ENCODE measurements at places on chromosomes 7 and 10.

GRCh38 chr7:130910949-130911944 is 177.2 kb upstream of the KLF14 start:
- peak; percentile 73 for DNase-seq

- no peak for DNase-seq
These were observed 1.8 kb downstream of the KIAA1549 start for GRCh38 chr7:138979226-138979979.

DNA sequence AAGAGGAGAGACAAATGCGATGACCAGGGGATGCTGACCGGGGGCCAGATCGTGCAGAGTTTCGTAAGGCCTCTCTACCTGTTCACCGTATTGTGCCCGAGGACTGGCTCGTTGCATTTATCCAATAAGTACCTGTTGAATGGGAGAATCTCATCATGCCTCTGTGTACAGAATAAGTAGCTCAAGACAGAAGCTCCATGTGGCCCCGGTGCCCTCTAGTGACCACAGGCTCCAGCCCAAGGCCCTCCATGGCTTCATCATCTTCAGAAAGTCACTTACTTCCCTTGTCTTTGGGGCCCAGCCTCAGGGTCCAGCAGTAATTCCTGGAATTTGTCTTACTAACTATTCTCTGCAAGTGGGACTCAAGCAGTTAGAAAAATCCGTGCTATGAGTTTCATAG is 151.0 kb downstream of the CHN2 start:
- peak; percentile 2 for DNase-seq

DNA sequence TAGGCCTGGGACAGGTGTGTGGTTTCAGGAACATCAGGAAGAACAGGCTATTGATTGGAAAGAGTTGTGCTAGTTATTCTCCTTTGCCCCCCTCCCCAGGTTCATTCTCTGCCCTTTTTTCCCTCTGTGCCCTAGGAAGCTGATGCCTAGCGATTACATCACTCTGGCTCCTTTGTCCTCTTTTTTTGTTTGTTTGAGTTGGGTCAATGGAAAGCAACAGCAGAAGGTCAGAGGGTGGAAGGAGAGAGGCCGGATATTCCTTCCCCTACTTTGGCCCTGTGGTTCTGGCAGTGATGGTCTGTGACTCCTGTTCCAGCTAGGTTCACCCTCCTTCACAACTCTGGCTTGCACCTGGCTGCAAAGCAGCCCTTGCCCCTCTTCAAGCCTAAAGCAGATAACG is 18.9 kb downstream of the LOXL4 start:
- no peak for DNase-seq

DNA sequence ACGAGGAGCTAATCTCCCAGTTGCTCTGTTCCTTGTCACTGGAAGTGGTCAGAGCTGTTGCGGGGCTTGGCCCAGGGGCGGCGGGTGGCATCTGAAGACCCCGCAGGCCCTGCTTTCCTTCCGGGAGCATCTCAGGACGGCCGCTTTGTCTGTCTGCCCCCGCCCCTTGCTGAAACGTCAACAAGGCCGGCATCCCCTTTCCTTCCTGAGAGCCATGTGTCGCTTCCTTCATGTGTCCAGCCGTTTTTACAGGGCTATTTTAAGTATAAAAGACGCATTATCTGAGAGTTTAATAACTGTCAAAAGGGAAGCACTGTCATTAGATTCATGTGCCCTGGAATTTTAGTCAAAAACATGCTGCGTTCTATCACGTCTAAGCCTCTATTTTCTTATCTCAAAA is 110.4 kb downstream of the CUX1 start:
- peak; percentile 75 for DNase-seq

GRCh38 chr7:31121601-31122000 is 69.5 kb downstream of the ADCYAP1R1 start:
- no peak for DNase-seq

DNA sequence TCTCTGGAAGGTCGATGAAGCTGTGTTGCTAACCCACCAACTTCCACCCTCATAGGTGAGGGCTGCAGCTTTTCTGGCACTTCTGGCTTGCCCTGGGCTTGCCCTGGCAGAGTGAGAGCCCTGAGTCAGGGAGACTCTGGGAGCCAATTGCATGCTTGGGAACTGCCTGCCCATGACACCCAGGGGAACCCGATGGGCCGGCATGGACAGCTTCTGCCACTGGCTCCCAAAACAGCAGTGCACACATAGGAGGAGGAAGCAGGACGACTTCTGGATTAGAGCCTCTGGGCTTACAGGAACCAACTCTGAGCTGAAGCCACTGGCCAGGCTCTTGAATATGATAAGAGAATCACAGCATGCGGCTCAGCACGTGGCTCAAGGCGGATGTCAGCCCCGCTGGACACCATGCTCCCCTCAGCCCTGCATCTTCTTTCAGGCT is 135.2 kb upstream of the UNC5B start:
- no peak for DNase-seq

GRCh38 chr7:30562498-30562897 is 32.2 kb upstream of the GARS1 start:
- peak; percentile 28 for DNase-seq

DNA sequence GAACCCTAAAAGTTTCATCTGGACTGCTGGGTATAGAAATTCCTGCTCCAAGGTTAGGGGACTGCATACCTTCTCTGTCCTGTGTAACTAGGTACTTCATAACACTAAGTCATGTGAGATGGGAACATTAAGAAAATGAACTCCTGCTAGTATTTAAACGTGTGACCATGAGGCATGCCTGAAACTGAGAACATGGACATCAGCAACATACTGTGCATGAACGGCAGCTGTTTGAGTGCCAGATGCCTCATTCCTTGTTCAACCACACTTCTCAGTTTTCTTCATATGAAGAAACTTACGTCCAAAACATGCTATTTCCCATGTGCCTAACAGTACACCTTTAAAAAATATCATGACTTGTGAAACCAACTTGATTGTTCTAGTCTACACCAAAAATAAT is 88.5 kb downstream of the CREM start:
- no peak for DNase-seq

- DNase-seq, result peak; percentile 54
These were observed 330.0 kb downstream of the BBS9 start for GRCh38 chr7:33459340-33459751.

DNA sequence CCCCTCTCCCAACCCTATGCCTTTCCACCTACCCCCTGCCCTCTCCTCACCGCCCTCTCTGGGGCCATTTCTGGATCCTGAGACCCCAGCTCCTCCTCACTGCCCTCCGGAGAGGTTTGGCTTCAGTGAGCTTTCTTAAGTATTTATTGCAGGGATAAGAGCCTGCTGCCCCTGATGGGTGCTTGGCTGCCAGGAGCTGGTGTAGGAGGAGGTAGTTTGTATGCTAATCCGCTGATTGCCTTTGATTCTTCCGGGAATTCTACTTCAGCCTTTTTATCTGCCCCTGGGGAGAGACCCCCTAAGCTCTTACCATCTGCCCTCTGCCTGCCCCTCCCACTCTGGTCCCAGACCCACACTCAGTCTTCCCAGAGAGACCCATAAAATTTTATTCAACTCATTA is 263.5 kb upstream of the PODXL start:
- no peak for DNase-seq

DNA sequence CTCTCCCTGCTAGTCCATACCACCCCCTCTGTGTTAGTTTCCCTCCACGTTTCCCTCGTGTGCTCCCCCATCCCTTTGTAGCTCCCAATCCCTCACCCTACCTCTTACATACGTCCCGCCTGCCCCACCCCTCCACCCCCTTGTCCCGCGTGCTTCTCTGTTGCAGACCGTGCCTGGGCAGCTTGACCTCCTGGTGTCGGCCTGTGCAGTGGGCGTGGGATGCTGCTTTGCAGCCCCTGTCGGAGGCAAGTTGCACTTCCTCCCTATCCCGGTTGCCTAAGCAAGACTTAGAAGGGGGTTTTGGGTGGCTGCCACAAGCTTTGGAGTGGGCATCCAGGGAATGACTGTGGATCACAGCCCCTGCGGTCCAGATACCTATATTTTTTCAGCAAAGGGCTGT is 7.7 kb downstream of the CLCN1 start:
- DNase-seq, result no peak

- DNase-seq, result no peak
These were observed 221.4 kb downstream of the BICC1 start for GRCh38 chr10:58734116-58734515.

DNA sequence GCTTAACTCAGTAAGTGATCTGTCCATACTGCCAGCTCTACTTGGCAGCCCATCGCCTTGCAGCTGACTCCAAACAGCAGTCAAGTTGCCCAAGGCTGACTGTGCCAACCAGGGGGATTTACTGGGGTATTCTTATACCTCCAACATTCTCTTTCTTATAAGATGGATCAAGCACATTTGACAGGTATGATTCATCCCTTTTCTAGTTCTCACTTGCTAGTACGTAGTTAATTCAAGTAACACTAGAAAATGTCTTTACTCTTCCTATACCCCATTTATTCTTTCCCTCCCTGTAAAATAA is 77.0 kb downstream of the SLC25A13 start:
- no peak for DNase-seq

- peak; percentile 57 for DNase-seq
These were observed 188.5 kb upstream of the BMPER start for GRCh38 chr7:33716581-33717477.

DNA sequence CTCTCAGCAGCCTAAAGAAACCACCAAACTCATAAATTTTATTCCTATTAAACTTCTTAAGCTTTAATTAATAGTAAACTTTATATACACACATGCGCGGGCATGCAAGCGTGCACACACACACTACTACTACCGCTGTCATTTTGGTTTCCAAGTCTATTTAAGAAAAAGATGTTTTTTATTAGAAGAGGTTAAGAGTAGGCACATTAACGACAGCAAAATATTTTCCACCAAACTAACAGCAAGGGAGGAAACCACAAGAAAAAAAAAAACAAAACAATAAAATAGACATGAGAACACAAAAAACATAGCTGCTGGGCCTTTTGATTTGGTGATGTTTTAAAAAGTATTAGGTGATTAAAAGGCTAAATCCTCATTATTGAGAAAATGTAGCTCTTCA is 28.6 kb downstream of the RTKN2 start:
- peak; percentile 74 for DNase-seq

GRCh38 chr10:17805330-17805729 is 3.8 kb upstream of the MRC1 start:
- DNase-seq, result no peak

- DNase-seq, result no peak
These were observed 18.8 kb upstream of the VPS41 start for GRCh38 chr7:38927751-38928150.

DNA sequence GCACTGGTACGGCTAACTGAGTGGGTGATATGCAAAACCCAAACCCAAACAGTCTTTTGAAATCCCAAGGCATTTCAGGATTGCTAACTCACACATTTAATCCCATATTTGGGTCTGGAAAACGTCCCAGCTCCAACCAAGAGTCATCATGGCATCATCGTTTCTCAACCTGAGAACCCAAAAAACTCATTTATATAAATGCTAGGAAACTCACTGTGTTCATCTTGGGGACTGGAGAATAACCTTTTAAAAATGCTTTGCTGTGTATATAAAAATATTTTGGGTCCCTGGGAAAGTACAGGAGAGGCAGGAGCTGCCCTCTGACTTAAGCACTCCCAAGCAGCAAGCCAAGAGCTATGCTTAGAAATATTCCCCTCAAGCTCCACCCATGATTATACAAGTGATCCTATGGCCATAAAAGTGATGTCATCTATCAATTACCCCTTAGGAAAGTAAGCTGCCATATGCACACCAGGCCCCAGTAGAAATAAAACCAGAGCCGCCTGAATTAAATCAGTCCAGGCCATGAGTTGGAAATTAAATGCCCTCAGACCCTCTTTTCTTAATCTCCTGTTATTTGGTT is 352.1 kb downstream of the FRMD4A start:
- peak; percentile 89 for DNase-seq

DNA sequence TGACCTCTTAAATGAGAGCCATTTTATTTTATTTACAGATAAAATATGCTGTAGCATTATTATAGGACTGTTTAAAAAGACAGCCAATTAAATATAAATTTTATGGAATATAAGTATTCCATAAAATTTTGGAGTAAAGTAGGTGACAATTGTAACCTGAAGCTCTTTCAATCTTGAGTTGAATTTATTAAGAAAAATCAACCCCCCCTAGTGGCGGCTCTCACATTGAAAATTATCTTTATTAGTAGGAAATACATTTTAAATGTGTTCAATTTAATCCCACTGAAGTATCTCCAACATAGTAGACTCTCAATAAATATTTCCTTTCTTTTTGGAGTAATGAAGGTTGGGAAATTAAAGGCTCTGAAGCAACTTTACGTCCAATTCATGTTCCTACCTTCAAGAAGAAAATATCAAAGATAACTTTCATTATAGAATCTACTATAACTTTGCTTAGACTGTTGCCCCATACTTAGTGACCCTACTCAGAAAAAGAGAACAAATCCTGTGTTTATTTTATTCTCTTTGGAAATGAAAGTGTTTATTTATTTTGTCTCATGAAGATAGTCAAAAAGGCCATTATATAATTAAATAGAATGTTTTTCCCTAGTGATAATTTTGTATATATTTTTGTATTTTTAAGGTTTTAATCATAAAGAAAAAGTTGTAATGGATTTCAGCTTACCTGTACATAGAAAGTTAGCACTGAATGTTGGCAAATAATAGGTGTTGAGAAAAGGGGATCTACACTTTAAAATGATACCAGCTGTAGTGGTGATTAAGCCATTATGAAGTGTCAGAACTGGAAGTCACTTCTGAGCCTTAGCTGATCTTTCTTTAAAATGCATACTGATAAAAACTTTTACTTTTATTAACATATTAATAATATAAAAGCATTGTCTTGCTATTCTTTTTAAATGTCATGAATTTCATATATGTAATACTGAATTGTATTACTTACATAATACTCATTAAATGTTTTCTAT is 3.3 kb downstream of the AHR start:
- peak; percentile 67 for DNase-seq

GRCh38 chr7:143049362-143049761 is 2.8 kb upstream of the OR6V1 start:
- DNase-seq, result no peak

DNA sequence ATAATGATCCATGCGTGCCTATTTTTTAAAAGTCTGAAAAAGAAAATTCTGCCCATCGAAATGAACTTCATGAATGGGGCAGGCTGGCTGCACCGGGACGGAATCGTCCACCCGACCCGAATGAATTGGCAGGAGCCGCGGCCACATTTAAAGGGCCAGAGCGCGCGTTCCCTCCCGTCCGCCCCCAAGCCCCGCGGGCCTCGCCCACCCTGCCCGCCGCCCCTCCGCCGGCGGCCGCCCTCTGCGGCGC is 319 bp upstream of the GATA3 start:
- no peak for DNase-seq

- peak; percentile 75 for DNase-seq
These were observed 15.6 kb downstream of the HIBADH start for GRCh38 chr7:27647046-27647445.

GRCh38 chr7:150801946-150802771 is 1.6 kb downstream of the TMEM176A start:
- DNase-seq, result no peak

GRCh38 chr7:30140456-30140855 is 5.7 kb downstream of the MTURN start:
- DNase-seq, result no peak

DNA sequence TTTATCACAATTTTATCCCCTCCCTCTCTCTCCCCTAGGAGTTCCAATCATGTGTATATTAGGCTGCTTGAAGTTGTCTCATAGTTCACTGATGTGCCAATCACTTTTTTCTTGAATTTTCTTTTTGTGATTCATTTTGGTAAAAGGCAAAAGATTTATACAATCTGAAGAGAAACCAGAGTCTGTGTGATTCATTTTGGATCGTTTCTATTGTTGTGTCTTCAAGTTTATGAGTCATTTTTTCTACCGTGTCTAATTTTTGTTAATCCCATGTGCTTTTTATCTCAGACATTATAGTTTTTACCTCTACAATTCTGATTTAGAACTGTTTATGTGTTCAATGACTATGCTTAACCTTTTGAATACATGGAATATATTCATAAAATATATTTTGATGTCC is 483.9 kb upstream of the AUTS2 start:
- DNase-seq, result no peak
